Stomach (tissue), 19 donors: ENCODE measurements at places on chromosomes 16 and 17. TPM values are rescaled to one million over a fixed set of nuclear protein-coding genes. Genes with fewer than 3 reads are reported as not detected.

Gene HCRT
- not detected for total RNA-seq

Gene SEPTIN1
- total RNA-seq: 0.72 TPM

Gene ACSM2A
- not detected for total RNA-seq

GRCh38 chr17:67712375-67712774 lies 5.4 kb upstream of the NOL11 start:
- no peaks in the 10 kb centered on the region for H3K36me3 ChIP-seq
- no peaks in the 10 kb centered on the region for H3K27me3 ChIP-seq
- no peak overlapping the region for H3K4me3 ChIP-seq
- no peak overlapping the region for H3K27ac ChIP-seq
- H3K4me1 ChIP-seq: peaks cover 5% of the 10 kb centered on the region

DNA sequence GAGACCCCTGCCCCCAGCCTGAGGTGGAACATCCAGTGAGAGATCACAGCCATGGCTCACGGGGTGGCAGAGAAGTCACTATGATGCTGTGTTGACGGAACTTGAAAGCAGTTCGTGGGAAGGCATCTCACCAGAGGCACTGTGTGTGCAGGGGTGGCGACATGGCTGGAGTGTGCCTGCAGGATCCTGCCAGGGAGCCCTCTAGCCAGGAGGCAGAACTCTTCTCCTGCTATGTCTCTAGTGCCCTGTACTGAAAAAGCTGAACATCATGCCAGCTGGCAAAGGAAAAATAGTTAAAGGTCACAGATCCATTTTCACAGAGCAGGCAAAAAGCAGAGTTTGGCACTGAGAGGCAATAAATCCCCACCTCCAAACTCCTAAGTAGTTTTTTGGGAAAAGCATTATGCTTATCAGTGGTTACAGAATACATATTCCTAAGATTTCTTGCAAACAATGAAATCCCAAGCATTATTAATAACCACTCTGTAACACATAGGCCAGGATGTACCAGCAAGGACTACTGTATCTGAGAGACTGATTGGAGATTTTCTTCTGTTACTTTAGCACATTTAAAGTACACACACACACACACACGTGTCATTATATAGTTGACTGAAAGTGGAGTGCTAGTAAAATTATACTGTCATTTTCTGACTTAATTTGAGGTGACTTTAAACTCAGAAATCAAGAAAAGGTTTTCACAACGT lies 36.8 kb downstream of the TNRC6C start:
- H3K27me3 ChIP-seq: no peaks in the 10 kb centered on the region
- H3K36me3 ChIP-seq: no peaks in the 10 kb centered on the region
- H3K4me1 ChIP-seq: peaks cover 43% of the 10 kb centered on the region
- no peak for DNase-seq
- H3K27ac ChIP-seq: no peak overlapping the region

DNA sequence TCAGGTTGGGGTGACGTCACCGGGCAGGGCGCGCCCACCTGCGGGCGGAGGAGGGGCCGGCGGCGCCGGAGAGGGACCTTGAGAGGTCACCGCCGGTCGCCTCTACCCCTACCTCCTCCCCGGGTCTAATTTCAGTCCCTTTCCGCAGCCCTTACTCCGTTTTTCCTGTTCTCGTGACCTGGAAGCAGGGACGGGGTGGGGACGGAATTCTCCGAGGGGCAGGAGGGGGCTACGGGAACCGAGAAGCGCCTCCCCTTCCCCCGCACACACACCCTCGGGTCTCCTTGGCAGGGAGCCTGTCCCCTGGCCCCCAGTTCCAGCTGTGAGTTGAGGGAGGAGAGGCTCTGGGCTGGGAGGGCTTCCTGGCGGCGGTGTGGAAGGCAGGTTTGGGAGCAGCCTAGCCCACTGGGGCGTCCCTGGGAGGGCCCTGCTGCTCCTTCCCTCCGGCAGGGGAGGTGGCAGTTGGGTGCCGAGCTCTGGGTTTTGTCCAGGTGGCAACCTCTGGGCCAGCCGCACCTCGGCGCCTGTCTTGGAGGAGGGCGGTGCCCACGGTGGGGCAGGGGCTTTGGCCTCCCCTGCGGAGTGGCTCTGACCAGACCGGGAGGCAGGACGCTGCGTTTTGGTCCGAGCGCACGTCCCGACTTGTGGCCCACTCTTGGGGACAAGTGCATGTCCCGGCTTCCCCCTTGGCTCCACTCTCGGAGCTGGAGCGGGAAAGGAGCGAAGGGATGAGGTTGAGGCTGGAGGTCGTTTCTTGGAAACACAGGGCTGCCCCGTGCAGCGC lies 773 bp downstream of the SYNGR3 start:
- peak overlapping the region; percentile 33 for H3K4me3 ChIP-seq
- H3K4me1 ChIP-seq: peaks cover 46% of the 10 kb centered on the region
- H3K36me3 ChIP-seq: peaks cover 18% of the 10 kb centered on the region
- H3K27ac ChIP-seq: peak overlapping the region; percentile 23

DNA sequence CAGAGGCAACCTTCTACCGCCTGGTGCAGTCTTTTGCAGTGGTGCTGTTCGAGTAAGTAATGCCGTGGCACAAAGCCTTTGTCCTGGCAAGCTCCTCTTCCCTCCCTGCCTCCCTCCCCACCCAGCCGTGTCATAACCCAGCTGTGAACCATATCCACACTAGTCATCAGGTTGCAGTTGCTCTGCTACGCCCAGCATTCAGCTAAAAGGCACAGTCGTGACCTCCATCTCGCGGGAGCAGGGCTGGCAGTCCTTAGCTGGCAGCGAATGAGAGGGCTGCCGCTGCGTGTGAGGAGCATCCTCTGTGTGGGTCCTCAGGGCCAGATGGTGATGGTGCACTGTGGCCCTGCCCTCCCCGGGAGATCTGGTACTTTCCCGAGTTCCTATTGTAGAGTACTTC lies 39.3 kb downstream of the CIBAR2 start:
- no peak overlapping the region for H3K27ac ChIP-seq
- H3K4me3 ChIP-seq: no peak overlapping the region
- no peaks in the 10 kb centered on the region for H3K4me1 ChIP-seq
- DNase-seq: peak; percentile 48
- H3K36me3 ChIP-seq: peaks cover 98% of the 10 kb centered on the region

GRCh38 chr16:81140930-81141780 lies 45.0 kb upstream of the GCSH start:
- no peak overlapping the region for H3K4me3 ChIP-seq
- H3K4me1 ChIP-seq: no peaks in the 10 kb centered on the region

DNA sequence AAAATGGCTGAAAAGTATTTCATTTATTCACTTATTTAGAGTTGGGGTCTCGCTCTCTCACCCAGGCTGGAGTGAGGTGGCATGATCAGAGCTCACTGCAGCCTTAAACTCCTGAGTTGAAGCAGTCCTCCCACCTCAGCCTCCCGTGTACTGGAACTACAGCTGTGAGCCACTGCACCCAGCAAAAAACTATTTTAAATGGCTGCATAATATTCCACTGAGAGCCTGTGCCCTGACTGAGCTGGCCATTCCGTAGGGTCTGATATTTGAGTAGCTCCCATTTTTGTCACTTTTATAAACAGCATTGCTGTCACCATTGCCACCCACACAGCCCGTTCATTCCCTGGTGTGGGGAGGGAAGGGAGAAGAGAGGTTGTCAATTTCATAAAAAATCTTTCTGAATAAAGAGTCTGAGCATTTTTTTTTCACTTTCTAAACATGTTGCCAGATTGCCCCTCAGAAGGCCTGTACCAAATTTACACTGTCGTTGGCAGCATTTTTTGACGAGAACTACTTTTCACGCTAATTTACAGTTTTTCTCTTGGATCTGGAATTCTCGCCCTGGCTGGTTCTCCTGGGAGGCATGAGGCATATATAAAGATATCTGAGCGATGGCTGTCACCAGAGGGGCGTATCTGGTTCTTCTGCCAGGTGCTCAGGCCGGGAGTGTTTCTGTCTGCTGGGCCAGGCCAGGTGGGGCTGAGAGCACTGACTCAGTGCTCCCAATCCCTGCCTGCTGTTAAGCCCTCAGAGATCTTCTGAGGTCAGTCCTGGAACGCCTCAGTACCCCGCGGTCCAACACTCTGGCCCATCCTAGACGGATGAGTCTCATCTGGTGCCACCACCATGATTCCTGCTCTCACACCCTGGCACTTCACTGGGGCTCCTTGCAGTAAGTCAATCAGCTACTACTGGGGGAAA lies 7.2 kb upstream of the KIFC3 start:
- H3K36me3 ChIP-seq: no peaks in the 10 kb centered on the region
- DNase-seq: no peak
- H3K4me3 ChIP-seq: no peak overlapping the region
- H3K27ac ChIP-seq: peak overlapping the region; percentile 55

DNA sequence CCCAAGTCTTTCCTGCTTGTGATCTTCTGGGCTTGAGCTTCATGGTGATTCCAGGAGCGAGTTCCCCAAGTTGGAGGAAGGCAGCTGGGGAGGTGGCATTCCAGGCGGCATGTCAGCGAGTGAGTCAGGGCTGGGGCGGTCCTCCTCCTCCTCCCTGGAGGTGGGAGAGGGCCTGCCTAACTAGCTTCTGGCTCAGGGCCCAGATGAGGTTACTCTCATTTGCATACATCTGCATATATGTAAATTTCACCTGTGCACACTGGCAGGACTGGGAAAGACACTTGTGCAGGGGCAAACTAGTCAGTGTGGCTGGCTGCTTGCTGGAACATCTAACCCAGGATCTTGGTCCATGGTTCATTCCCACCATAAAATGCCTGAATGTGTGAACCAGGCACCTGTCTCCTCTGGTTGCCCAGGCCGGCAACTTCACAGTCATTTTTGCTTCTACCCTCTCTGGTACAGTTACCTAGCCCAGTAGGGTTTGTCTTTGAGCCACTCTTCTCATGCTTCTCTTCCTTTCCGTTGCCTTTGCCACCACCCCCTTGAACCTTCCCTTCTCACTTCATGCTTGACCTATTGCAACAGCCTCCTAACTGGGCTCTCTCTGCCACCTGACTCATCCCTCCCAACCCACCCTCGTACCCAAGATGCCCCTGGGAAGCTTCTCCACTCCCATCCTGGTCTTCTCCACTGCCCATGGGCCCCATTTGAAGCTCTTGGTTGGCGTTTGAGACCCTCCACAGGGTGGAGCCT lies 9.6 kb upstream of the DLX4 start:
- DNase-seq: no peak
- H3K27ac ChIP-seq: no peak overlapping the region
- no peak overlapping the region for H3K4me3 ChIP-seq
- H3K27me3 ChIP-seq: peaks cover 30% of the 10 kb centered on the region
- peaks cover 8% of the 10 kb centered on the region for H3K4me1 ChIP-seq

GRCh38 chr17:44533533-44534246 lies 23.6 kb upstream of the FZD2 start:
- H3K36me3 ChIP-seq: no peaks in the 10 kb centered on the region
- no peaks in the 10 kb centered on the region for H3K27me3 ChIP-seq
- peak; percentile 95 for DNase-seq
- H3K4me1 ChIP-seq: peaks cover 8% of the 10 kb centered on the region

DNA sequence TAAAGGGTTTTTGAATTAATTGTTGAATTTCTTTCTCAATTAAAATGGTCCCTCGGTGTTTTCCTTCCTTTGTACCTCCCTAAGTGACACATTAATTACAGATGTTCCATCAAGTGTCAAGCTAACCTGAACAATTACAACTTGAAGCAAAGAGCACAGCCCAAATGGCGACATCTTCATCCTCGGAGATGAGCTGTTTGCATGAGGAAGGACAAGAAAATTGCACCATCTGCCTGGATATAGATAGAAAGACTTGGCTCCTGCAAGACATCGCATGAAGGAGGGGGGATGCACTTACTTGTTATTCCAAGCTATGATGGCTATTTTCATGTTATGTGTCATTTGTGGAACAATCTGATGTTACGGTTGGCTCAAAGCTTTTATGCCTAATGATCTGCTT lies 86.4 kb upstream of the ZKSCAN2 start:
- no peaks in the 10 kb centered on the region for H3K36me3 ChIP-seq
- no peak overlapping the region for H3K27ac ChIP-seq
- H3K27me3 ChIP-seq: no peaks in the 10 kb centered on the region
- H3K4me1 ChIP-seq: no peaks in the 10 kb centered on the region
- DNase-seq: no peak

- H3K4me1 ChIP-seq: peaks cover 97% of the 10 kb centered on the region
- H3K36me3 ChIP-seq: no peaks in the 10 kb centered on the region
- no peak overlapping the region for H3K4me3 ChIP-seq
- no peak for DNase-seq
- H3K27ac ChIP-seq: peak overlapping the region; percentile 92
These were observed 253.2 kb downstream of the SEC14L1 start for GRCh38 chr17:77393867-77394539.

GRCh38 chr16:15913046-15913698 lies 24.8 kb upstream of the CEP20 start:
- H3K27me3 ChIP-seq: no peaks in the 10 kb centered on the region
- DNase-seq: no peak
- H3K36me3 ChIP-seq: no peaks in the 10 kb centered on the region
- no peaks in the 10 kb centered on the region for H3K4me1 ChIP-seq
- no peak overlapping the region for H3K27ac ChIP-seq

- H3K4me1 ChIP-seq: no peaks in the 10 kb centered on the region
- no peaks in the 10 kb centered on the region for H3K27me3 ChIP-seq
- no peak overlapping the region for H3K27ac ChIP-seq
- H3K4me3 ChIP-seq: no peak overlapping the region
These were observed 7.7 kb downstream of the CENPN start for GRCh38 chr16:81014672-81015071.
